ENCODE measurements at places on chromosomes 13 and 19.
A peak's percentile ranks its signal among the peaks of the same experiment; 100 is the strongest.

DNA sequence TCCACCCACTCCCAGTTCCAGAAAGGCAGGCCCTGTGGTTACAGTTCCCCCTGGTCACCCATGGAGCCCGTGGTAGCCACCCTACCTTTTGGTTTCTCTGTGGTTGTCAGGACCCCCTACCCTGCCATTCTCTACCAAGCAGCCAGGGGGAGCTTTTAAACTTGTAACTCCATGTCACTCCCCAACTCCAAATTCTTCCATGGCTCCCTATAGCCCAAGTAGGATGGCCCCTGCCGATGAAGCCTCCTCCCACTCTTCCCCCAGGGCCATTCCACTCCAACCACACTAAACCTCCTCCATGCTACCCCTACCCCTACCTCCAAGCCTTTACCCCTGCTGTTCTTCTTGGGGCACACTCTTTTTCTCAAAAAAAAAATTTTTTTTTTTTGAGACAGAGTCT lies 2.2 kb downstream of the S1PR2 start:
- DNase-seq = no peak

- DNase-seq = no peak
Observed at GRCh38 chr19:35756377-35757230, at the start of gene HSPB6. TSS of gene HSPB6 (minus strand) at chr19:35757029. CDS start at chr19:35757008, 21 bp downstream.

DNA sequence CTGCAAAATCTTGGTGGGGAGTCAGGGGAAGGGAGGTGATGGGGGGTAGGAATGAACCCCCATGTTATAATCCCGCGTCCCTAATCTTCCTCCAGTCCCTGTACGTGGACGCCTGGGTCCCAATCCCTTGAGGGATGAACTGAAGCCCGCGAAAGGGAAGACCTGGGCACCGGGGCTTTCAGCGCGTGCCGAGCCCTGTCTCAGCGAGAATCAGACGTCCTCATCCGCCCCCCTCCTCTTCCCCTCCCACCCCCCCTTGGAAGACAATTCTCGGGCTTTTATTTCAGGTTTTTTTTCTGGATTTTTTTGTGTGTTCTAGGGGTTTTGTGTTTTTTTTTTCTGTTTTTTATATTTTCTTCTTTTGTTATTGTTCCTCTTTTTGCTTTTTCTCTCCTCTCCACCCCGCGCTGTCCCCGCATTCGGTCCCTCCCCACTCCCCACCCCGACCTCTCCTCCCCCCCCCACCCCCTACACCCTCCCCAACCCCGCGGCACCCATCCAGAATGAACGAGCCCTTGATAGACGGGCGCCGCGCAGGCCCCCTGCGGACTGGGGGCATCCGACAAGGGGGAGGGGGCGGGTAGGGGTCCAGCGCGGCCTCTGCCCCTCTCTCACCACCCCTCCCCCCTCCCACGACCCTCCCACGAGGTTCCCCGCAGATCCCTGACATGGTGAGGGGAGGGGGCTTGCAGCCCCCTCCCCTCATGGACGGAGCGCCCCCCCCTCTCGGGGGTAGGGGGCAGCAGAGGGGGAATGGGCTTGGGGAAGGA lies 10.3 kb downstream of the C19orf81 start:
- no peak for DNase-seq

DNA sequence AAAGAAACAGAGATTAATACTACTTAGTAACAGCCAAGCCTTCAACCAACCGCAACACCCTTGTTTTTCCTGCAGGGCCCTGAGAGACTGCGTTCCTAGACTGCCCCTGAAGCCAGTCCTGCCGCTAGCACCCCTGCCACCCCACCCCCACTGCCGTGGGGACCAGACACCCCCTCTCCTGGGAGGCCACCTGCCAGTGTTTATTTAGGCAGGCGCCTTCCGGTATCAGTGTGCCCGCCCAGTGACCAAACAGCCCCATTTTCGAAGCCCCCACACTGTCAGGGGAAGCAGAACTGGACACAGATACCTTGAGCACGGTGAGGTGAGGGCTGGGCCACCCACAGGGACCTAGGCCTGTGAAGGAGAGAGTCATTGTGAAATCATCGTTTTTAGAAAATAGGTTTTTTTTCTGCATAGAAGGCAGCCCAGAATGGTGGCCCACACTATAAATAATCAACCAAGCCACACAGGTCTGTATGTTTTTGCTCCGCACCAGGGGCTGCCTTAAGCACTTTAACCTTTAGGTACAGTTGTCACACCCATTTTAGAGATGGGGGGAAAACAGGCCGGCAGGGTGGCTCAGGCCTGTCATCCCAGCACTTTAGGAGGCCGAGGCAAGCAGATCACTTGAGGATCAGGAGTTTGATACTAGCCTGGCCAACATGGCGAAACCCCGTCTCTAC lies 3.5 kb upstream of the TLE5 start:
- no peak for DNase-seq

DNA sequence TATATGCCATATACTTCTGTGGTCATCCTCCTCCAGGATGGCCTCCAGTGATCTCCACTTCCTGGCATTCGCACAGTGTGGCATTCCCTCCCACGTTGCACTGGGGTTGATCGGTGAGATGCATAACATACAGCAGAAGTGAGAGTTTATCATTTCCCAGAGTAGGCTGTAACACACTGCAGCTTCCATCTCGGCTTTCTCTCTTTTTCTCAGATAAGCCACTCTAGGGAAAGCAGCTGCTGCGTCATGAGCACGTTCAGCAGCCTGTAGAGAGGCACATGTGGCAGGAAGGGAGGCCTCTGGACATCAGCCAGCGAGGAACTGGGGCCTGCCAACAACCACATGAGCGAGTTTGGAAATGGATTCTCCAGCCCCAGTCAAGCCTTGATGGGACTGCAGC lies 807.1 kb downstream of the DIAPH3 start:
- no peak for DNase-seq

GRCh38 chr13:112172017-112172416 lies 105.1 kb downstream of the SOX1 start:
- DNase-seq = no peak

DNA sequence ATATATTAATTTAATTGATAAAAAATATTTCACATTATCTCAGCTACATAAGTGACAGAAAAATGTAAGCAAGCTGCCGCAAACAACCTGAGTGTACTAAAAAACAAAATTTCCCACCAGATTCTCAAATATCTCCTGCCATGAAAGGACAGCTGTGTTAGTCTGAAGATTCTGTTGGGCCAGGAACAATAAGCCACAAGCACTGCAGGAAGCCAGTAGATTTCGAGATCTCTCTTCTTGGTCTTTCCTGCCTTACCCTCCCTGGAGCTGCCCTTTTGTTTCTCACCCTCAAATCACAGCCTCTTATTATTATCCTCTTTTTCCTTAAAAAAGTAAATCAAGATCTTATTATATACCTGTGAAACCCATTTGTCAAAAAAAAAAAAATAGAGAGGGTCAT lies 165.6 kb downstream of the EFNB2 start:
- no peak for DNase-seq

DNA sequence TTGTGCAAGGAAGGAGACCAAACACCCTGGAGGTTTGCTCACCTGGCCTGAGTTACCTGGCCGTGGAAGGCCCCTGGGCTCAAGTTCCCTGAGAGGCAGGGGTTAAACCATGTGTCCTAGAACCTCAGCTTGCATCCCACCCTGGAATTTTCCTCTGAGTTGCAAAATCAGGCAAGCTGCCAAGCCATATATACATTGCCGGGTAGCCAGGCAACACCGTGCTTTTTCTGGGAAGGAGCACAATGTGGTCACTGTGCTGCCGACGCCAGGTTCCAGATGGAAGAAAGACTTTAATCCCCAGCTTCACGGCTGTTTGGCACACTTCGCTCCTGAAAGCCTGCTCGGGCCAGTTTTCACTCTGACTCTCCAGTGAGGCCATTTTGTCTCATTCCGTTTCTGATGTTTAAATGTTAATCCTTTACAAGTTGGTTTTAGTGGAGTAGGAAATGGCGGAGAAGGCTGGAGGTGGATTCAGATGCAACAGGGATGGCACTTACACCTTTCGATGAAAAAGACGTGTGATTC lies 60.1 kb upstream of the PEG3 start:
- DNase-seq = no peak

DNA sequence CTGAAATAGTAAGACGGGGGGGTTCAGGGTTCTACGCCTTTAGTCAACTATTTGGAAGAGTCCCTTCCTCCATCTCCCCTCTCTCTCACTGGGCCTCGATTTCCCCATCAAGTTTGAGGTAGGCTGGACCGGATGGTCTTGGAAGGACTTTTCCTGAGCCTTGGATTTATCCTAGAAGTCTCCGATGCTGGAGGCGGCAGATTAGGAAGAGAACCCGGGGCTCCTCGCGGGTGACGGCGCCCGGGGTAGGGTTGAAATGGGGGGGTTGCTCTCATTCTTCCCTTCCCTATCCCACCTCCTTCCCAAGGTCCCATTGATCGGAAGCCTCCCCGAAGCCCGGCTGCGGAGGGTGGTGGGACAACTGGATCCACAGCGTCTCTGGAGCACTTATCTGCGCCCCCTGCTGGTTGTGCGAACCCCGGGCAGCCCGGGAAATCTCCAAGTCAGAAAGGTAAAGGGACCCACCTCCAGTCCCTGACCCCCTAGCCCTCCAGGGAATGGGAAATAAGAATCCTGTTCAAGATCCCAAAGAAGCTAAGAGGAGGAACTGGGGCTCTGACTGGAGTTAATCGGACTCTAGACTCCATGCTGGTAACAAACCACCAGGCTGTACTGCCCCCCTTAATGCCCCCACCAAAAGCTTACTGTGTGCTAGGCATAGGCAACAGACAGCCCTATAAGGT lies 781 bp downstream of the QPCTL start:
- DNase-seq = no peak

- DNase-seq = no peak
Observed at GRCh38 chr19:31279436-31279765, 69.8 kb downstream of the TSHZ3 start.

- DNase-seq = no peak
Observed at GRCh38 chr19:13669780-13670355, 94.5 kb upstream of the MRI1 start.

DNA sequence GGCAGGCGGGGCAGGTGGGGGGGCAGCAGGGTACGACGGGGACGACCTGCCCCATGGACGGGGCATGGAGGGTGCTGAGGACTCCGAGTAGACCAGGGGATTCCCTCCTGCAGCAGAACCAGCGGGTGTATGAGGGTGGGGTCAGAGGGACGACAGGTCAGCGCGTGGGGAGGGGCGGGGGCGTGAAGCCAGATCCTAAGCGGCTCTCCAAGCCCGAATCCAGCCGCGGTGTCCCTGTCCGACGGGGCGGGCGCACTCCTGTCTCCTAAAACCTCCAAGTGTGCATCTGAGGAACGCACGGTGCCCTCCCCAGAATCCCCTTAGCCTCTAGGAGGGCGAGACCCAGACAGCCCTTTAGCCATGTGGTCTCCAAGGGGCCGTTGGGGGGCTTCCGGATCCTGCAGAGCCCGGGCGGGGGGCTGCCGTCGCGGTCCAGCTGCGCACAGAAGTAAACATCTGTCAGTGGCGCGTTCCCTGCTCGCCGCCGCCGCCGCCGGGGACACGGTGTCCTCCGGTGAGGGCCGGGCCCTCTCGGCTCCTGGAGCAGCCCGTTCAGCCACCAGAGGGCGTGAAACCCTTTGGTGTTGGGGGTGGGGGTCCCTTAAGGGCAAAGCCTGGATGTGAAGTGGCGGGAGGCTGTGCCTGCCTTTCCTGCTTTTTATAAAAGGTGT lies 730 bp downstream of the NRTN start:
- peak; percentile 10 for DNase-seq

- DNase-seq = no peak
Observed at GRCh38 chr13:95813139-95813538, 136.2 kb downstream of the DNAJC3 start.

DNA sequence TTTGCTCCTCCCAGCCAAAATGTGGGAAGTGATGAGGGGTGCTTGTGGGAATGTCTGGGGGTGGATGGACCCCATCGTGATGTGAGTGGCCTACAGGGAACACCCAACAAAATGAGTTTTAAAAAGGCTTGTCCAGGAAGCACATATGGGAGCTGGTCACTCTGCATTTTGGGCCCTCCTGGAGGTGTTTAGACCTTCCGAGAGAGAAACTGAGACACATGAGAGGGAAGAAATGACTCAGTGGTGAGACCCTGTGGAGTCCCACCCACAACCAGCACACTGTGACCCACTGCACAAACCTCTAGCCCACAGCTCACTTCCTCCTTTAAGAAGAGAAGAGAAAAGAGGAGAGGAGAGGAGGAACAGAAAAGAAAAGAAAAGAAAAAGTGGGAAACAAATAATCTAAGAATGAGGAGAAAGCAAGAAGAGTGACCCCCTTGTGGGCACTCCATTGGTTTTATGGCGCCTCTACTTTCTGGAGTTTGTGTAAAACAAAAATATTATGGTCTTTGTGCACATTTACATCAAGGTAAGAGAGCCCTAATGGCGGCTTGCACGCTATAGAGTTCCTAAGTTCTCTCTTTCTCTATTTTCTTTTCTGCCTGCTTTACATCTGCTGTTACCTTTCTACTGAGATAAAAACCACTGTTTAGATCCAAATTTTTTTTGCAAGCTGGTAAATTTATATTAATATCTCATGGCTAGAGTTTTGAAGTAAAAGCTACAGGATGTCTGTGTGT lies 13.3 kb upstream of the LILRB1 start:
- no peak for DNase-seq

DNA sequence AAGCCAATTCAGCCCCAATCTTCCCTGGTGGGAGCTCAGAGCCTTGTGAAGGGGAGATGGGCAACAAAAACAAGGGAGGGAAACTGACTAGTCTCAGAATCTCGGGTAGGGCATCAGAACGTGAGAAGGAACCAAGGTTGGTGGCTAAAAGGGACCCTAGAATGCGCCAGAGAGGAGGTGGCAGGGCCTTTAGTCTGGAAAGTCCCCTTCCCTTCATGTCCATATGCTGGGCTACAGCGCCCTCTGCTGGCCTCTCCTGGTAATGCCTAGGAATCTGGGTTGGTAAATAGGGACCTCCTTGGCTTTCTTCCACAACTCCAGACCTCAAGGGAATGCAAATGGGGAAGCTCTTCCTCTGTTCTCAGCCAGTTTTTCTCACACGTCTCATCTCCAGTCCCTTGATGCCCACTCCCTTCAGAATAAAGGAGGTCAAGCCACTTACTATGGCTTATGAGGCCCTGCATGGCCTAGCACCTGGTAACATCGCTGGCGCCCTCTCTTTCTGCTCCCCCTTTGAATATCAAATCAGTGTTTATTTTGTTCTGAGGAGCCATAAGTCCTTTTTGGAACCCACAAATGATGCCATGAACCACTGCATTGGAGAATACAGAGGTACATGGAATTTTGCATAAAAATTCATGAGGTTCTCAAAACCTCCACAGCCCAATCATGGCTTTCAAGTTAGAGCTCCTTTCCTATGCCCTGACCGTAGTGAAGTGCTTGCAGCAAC lies 1.4 kb upstream of the CCDC97 start:
- DNase-seq = peak; percentile 86

Data from stimulated activated CD4-positive, alpha-beta T cell treated with anti-CD3 and anti-CD28 coated beads, Interleukin-1b, Interleukin-23, amount 100 ng/mL, for 1 hour (primary cell).